Activated CD4-positive, alpha-beta T cell treated with anti-CD3 and anti-CD28 coated beads for 48 hours (primary cell): ENCODE measurements at places on chromosomes 7 and 10.

- DNase-seq: peak; percentile 28
Measured at GRCh38 chr7:128167042-128167701, 73.9 kb upstream of the LEP start.

GRCh38 chr7:92833024-92833765 is 3.2 kb downstream of the CDK6 start:
- peak; percentile 94 for DNase-seq

GRCh38 chr7:36487756-36488336 is 98.2 kb downstream of the ANLN start:
- peak; percentile 21 for DNase-seq

- DNase-seq: no peak
Measured at GRCh38 chr10:114780577-114781184, 40.9 kb upstream of the FHIP2A start.

- no peak for DNase-seq
Measured at GRCh38 chr7:96100737-96101136, 221.2 kb downstream of the SLC25A13 start.

DNA sequence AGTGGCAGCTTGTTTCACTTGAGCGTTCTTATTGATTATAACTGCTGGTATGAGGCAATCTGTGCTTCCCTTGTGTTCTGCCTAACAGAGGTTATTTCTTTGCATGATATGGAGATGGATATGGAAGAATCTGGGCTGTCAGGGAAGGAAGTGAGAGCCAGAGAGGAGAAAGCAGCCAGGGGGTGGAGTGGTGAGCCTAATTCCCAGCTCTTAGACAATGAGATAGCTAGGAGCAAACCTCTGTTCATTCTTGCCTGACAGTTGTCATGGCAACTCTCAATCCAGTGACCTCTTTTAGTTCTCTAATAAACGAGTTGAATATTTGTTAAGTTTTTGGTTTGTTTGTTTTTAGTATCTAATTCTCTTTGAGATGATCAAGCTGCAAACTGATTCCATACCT is 214.3 kb downstream of the NRG3 start:
- DNase-seq: no peak

- DNase-seq: no peak
Measured at GRCh38 chr10:113157441-113157840, 207.4 kb downstream of the TCF7L2 start.

DNA sequence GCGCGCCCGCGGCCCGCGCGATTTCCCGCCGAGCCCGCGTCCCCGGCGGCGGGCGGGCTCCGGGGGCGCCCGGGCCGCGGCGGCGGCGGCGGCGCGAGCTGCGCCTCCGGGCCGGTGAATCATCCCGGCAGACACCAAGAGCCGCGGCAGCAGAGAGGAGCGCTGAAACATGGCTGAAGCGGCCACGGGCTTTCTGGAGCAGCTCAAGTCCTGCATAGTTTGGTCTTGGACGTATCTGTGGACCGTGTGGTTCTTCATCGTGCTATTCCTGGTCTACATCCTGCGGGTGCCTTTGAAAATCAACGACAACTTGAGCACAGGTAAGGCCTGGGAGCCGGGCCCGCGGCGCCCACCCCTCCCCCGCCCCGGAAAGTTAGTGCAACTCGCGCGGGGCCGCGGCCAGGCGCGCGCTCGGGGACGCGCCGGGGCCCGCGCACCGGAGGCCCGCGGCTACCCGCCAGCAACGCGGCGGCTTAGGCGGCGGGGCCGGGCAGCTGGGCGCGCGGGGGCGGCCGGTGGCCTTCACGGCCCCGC is at the start of gene ST7:
Gene ST7, plus strand, starts transcription at position 130 of the 534 bp plus-strand sequence. Its CDS starts 40 bp downstream, at position 170.
- peak; percentile 75 for DNase-seq

DNA sequence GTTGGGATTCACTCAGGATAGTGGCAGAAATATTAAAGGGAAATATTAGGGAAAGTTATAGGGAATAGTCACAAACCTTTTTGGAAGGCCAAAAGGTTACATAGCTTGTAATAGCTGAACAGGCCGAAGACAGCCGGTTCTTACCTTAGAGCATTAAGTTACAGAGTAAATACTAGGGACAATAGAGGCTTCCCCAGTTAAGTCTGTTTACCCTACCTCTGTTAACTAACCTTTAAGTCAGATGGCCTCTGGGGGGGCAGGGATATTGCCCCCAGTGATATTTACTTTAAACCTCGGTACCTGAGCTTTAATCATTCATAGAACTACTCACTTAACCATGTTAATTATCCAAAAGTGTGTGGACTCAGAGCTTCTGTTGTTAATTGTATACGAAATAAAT is 7.4 kb downstream of the POLR1F start:
- DNase-seq: no peak

DNA sequence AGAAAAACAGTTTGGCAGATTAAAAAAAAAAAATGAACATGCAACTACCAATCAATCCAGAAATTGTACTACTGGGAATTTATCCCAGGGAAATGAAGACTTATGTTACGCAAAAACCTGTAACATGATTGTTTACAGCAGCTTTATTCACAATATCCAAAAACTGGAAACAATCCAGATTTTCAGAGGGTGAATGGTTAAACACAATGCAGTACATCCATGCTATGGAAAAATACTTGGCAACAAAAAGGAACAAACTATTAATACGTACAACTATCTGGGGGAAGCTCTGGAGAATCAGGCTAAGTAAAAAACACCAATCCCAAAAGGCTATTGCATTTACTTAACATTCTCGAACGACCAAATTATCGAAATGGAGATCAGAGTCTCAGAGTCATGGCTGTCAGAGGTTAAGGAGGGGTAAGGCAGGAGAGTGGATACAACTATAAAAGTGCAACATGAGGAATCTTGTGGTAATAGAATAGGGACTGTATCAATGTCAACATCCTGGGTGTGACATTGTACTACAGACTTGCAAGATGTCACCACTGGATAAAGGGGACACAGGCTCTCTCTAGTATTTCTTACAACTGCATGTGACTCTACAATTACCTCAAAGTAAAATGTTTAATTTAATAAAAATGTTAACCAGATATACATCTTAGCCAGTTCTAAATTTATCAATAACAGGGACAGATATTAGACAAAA is 21.5 kb upstream of the RUFY2 start:
- DNase-seq: no peak

- DNase-seq: no peak
Measured at GRCh38 chr10:132962623-132963429, 20.5 kb upstream of the CFAP46 start.

GRCh38 chr7:67209256-67209655 is 212.6 kb downstream of the TYW1 start:
- DNase-seq: no peak

- no peak for DNase-seq
Measured at GRCh38 chr7:155337946-155338631, 40.4 kb downstream of the INSIG1 start.

GRCh38 chr7:124667312-124668153 is 98.1 kb downstream of the GPR37 start:
- DNase-seq: no peak

- DNase-seq: no peak
Measured at GRCh38 chr7:101166909-101167644, 1.7 kb upstream of the VGF start.

DNA sequence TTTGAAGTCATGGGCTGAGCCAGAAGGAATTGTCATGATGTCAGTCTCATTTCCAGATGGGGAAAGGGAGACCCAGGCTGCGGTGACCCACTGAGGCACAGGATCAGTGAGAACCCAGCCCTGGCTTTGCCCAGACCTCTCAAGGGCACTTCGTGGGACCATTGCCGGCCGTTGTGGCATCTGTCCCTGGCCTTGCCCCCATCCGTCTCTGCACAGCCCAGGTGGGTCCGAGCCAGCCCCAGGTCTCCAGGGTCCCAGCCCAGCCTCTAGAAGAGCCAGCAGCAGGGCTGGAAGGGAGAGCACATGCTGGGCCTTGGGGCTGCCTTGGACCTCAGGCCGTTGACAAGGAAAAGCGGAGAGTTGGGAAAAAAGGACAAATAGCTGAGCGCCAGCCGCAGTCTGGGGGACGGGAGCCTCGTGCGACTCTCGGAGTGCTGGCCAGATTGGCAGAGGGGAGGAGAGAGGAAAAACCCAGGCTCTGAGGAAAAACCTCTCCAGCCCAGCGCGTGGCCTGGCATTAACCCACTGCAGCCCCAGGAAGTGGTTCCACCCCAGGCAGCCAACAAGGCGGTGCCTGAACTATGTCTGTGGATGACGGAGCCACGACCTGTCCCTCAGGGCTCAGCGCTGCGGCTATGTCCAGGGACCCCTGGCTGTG is 30.2 kb downstream of the GRIFIN start:
- no peak for DNase-seq

DNA sequence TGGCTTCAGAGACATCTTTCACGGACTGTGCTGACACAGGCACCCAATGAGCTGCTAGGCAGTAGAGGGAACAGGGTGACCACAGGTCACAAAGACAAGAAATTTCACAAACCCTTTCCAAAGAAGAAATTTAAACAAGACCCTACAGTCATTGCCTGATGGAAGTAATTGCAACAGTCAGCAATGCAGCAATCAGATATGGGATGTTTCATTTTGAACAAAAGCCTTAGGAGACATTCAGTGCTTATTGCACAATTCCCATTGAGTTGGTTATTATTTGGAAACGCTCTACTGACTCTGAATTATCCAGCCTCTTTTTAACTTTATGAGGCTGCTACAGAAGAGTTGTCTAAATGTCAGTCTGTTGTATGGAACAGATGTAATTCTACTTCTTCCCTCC is 85.5 kb downstream of the ETV1 start:
- DNase-seq: no peak

DNA sequence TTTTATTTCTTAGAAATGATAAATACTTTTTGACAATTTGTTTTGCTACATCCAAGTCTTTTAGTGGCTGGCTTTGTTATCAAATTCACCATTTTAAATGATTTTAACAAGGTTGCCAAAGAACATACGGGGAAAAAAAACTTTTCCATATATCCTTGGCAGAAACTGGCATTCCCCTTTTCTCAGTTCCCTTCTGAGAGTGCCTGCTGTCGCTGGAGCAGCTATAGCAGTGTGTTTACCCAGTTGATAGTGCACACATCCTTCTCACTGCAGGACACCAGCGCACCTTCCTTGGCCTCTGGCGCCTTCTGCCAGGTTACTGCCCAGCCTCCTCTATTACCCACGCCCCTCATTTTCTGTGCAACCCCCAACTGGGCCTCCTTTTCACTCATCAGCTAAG is 94.1 kb downstream of the ALOX5 start:
- DNase-seq: no peak

DNA sequence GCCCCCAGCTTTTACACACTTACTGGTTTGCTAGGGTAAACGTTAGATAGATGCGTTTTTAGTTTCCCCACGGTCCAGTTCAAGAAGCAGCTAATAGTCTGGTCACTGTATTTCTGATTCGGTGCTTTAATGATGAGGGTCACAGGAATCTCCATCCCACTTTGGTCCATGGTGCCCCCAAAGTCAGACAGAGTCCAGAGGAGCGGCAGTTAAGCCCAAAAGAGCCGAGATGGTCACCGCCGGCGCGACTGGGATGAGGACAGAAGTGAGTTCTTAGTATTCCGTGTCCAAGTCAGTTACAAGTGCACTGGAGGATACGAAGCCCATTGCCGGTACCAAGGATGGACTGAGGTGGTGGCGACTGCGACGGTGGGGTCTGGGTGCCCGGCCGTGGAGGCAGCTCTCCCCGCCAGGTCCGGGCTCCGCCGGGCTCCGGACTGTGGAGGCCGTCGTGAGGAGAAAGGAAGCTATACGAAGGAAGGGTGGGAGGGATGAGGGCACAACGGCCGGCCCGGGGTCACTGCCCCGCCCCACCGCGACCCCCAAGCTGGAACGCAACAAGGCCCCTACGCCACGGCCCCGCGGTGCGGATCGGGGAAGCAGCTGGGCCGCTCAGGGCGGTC is 663 bp downstream of the HERPUD2 start:
- peak; percentile 26 for DNase-seq

DNA sequence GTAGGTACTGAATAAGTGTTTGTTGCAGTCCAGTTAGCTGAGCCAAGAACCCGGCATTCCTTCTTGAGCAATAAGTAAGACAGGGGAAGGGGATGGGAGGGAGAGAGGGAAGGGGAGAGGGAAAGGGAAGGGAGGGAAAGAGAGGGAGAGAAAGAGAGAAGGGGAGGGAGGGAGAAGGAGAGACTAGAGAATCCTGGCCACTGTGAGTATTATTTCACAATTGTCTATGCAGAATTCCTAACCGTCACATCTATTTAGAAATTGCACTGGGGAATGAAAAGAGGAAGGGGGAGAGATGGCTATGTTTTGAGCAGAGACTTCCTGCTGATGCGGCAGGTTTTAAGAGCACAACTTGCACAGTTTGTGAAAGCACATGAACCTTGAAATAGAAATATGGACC is 251.4 kb upstream of the ZMIZ1 start:
- no peak for DNase-seq
